ENCODE measurements at places on chromosomes 11 and 22.

DNA sequence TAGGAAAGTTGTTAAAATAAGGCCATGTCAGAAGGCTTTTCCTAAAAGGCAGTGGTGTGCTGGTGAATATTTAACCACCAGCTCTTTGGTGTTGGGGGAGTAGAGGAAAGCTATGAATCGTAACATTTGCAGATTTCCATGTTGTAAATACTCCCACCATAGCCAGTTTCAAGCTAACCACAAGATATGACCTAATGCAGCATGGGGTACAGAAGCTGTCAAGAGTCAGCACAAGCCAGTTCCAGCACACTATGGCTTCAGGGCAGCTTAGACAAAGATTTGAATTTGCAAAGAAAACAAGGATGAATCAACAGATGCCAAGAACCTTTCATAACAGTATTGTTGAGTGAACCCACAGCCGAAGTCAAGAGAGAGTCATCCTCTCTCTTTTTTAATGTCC is 40.0 kb downstream of the COMMD9 start:
- DNase-seq, result no peak

DNA sequence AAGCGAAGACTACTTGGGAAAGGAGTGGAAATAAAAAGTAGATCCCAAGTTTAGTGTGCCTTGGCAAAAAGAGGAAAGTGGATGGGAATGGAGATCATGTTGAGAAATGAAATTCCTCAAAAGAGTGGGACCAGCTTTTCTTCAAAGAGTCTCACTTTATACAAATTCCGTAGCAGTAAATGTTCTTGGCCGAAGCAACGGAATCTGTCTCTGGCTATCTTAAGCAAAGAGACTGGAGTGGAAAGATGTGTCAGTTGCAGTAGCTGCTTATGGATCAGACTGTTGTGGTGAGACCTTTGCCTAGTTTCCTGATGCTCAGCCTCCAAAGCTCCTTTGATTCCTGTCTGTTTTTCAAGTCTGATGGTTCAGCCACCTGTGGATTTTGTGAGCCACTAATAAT is 73.6 kb downstream of the CSTPP1 start:
- no peak for DNase-seq

- DNase-seq, result no peak
Observed at GRCh38 chr22:33563220-33563964, 356.9 kb downstream of the LARGE1 start.

- no peak for DNase-seq
Observed at GRCh38 chr22:19840955-19841640, 13.6 kb downstream of the GNB1L start.

- no peak for DNase-seq
Observed at GRCh38 chr11:117984476-117984875, 1.7 kb upstream of the IL10RA start.

DNA sequence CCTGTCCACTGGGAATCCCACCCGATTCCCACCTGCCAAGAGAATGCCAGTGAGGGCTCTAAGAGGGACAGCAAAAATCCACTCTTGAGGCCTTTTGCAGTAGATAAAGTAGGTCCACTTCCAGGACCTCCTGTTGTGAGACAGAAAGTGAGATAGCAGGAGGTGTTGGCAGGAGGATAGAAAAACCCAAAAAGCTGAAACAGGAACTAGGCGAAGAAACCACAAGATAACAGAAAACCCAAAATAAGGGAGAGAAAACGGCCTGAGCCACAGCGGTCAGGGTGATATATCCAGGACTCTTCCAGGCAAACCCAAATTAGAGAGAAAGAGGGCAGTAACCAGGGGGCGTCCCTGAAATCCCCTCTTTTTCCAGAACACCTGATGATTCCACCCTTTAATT is 79.7 kb upstream of the LINC01488 start:
- no peak for DNase-seq

DNA sequence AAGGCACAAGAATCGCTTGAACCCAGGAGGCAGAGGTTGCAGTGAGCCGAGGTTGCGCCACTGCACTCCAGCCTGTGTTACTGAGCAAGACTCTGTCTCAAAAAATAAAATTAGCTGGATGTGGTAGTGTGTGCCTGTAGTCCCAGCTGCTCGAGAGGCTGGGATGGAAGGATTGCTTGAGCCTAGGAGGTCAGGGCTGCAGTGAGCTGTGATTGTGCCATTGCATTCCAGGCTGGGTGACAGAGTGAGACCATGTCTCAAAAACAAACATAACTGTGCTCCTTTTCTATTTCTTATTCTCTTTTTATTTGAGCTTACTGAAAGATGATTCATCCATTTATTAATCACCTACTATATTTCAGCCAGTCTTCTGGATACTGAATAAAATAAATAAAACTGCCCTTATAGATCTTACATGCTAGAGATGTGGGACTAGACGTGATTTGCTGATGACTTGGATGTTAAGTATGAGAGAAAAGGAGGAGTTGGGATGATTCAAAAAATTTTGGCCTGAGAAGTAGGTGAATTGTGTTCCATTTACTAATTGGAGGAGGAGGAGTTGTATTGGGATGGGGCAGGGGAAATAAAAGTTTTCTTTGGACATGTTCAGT is 18.0 kb downstream of the PAAF1 start:
- DNase-seq, result no peak

DNA sequence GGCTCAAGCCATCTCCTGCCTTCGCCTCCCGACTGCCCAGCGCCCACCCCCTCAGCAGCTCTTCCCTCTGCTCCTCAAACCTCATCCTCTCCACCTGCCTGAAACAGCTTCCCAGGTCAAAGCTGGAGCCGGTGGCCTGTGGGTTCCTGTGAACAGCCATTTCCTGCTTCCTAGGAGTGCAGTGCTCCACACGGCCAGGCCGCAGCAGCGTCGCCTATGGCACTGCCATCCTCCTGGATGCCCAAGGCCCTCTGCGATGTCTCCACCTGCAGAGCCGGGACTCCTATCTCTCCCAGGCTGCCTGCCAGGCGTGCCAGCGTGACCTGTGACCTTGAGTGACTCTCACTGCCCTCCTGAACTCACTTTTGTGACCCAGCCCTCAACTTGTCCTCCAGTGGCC is 24.6 kb downstream of the PPM1F start:
- no peak for DNase-seq

DNA sequence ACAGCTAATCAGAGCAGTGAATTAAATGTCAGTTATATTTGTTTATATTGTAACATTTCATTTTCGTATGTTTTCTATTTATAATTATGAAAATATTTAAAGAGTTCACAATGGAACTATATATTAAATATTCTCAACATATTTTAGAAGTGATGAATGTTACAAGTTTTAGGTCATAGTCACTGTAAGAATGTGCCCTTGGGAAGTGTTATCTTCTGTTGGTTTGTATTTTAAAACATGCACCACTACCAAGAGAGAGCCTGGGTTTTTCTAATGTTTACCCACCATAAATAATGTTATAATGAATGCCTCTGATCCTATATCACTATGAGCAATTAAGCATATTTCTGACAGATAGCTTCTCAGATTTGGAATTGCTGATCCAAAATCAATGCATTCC is 171.0 kb downstream of the BCR start:
- no peak for DNase-seq

DNA sequence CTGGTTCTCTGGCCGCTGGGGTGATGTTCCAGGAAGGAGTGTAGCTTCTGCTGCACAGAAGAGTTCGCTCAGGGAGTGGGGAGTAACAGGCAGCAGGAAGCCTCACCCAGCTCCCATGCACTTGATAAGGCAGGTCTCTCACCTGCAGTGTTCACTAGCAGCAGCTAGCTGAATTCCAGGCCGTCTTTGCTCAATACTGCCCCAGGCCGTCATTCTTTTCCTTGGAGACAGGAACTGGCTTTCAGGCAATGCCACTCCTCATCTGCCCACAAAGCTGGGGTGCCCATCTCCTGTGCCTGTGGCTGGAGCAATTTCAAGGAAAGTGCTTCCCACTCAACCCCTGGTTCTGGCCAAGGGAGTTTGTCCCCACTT is 66.1 kb downstream of the ARHGAP42 start:
- peak; percentile 58 for DNase-seq

GRCh38 chr22:42656578-42656977 is 7.4 kb upstream of the CYB5R3 start:
- DNase-seq, result no peak

- no peak for DNase-seq
Observed at GRCh38 chr22:49107961-49108530, 719.6 kb downstream of the BRD1 start.

- DNase-seq, result no peak
Observed at GRCh38 chr11:12266943-12267342, 110.4 kb upstream of the PARVA start.

DNA sequence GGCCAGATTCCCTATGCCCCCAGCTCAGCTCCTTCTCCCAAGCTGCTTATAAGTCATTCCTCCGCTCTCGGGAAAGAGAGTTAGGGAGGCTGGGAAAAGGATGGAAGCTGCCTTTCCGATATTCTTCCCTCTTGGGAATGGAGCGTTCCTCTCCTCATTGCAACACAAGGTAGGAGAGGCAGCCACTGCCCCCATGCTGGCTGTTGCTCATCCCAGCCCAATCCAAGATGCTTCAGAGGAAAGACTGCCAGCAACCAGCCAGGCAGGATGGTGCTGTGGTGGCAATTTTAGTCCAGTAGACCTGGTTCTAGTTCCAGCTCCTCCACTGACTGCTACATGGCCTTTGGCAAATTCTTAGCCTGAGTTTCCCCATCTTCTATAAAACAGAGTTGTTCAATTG is 13.7 kb upstream of the C11orf96 start:
- DNase-seq, result no peak

GRCh38 chr22:46070803-46071450 is 79.4 kb upstream of the PPARA start:
- DNase-seq, result peak; percentile 87

Measured in SHP77 (cell line).